ENCODE measurements at places on chromosomes 3 and 15. TPM values are rescaled to one million over a fixed set of nuclear protein-coding genes. Genes with fewer than 3 reads are reported as not detected.

GRCh38 chr3:156161172-156161571 is 40.8 kb downstream of the KCNAB1 start:
- DNase-seq = no peak

- DNase-seq = peak; percentile 71
These were observed 882 bp downstream of the CADM2 start for GRCh38 chr3:84959470-84960271.

- DNase-seq = no peak
These were observed 45.6 kb downstream of the CCDC12 start for GRCh38 chr3:46930945-46931403.

DNA sequence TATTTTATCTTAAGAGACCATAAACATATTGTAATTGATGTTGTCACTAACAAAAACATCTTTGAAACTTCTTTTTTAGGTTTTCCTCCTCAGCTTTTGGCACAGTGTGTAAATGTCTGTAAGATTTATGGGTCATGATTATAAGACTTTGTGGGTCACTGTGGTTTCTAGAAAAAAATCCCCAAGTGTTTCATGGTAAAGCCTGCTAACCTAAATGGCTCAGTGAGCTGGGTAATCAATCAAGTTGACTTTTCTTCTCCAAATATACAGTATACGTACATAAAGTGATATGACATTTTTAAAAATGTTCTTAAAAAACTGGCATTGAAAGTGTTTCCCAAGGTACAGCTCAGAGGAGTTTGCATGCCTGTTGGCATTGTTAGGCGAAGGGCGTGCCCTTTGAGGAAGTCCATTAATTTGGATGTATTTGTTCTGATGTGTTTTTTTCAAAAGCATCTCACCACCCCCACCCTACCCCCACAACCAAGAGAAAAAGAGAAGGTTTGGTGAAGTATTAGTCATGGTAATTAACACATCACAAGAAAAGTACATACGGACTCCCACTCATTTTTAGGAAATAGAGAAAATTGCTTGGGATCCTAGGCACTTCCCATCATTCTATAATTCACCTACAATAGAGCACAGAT is 385.4 kb upstream of the LRRC3B start:
- no peak for DNase-seq

DNA sequence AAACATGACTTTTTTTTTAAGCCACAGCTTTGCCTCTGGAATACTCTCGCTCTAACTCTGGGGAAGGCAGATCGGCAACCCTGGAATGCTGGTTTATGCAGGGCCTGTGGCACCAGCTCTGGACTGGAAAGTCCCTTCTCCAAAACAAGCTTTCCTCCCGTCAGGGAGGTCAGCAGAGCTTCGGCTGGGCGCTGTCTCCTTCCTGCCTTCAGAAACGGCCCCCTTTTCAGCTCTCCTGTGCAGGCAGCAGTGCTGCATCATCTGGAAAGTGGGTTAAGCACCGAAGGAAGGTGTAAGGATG is 42.7 kb upstream of the SKOR1 start:
- DNase-seq = no peak

Gene THPO
- 0.07 TPM for polyA plus RNA-seq

Gene KBTBD13
- polyA plus RNA-seq = not detected

Gene ISG20
- 2.0 TPM for polyA plus RNA-seq

Gene COL8A1
- polyA plus RNA-seq = 16.7 TPM

All from SK-N-SH (cell line).